ENCODE measurements at places on chromosomes 6 and 20.

DNA sequence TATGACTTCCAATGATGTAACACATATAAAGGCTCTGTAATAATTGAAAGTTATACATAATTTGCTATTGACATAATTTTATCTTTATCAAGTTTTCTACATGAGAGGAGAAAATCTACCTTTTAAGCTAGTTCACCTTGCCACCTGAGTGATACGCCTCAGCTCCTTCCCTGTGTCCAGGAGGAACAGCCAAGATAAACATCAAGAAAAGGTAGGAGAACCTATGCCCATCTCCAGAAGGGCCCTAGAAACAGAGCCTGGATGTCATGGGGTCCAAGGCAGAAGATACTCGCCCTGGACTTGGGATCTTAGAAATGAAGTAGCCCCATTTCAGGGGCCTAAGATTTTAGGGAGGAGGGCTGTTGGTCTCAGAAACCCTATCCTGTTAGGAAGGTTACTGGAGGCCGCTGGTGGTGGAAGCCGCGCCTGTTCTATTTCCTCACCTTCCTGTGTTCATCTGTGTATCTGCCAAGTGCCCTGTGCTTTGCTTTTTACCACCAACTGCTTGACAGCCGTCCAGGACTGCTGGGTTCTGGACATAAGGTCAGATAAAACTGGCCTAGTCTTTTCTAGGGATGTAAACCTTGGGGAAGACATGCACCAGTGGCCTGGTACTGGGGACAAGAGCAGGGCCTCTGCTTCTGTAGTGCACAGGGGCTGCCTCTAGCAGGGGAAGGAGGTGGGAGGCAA, 178.5 kb downstream of the ARID1B start:
- no peak for DNase-seq

DNA sequence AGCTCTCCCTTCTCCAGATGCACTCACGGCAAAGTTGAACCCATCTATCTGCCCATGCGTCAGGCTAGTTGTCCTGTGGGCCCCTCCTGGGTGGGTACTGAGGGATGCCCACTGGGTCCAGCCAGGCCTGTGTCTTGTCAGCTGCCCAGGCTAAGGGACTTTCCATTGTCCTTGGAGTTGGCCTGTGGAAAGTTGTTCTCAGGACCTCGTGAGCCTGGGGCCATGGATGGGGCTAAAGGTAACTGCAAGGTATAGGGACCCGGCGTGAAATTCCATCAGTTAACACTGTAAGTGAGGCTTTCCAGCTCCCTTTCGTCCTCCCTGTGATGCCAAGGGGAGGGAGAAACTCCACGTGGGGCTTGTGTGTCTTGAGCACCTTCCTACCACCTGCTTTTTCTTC, 126.5 kb downstream of the CEBPB start:
- no peak for DNase-seq

DNA sequence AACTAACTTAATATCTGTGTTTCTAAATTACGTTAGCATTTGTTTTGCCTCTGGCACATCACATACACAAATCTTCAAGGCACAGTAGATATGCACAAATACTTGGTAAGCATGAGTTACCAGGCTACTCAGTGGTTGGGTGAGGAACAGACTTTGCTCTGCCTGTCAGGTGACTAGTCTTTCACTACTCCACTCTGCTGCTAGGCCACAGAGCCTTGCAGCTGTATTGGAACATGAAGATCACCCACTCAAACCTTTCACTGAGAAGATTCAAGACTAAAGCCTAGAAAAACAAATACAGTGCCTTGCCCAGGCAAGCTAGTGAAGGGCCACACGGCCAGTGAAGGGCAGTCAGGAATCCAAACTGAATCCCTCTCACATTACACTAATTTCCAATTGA, 47.0 kb downstream of the DTNBP1 start:
- no peak for DNase-seq

DNA sequence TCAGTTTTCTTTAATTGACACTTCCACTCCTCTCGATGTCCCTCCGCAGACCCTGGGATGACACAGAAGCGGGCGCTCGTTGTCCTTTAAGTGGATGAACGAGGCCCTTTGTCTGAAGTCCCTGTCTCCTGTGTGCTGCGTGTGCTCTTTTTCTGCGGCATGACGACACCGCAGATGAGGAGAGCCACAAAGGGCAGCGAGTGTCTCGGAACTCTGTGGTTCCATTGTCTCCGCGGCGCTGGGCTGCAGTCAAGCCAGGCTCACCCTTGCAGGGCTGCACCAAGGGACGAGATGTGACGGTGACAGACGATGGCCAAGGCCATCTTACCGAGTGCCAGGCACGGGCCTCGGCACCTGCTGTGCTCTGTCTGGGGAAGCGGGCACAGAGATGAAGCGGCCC, 10.6 kb downstream of the PRR18 start:
- no peak for DNase-seq

All from islet precursor cell (in vitro differentiated cells).